ENCODE measurements at places on chromosomes 12 and 14.

GRCh38 chr12:90401185-90401584 lies 553.8 kb downstream of the CCER1 start:
- no peak for DNase-seq

DNA sequence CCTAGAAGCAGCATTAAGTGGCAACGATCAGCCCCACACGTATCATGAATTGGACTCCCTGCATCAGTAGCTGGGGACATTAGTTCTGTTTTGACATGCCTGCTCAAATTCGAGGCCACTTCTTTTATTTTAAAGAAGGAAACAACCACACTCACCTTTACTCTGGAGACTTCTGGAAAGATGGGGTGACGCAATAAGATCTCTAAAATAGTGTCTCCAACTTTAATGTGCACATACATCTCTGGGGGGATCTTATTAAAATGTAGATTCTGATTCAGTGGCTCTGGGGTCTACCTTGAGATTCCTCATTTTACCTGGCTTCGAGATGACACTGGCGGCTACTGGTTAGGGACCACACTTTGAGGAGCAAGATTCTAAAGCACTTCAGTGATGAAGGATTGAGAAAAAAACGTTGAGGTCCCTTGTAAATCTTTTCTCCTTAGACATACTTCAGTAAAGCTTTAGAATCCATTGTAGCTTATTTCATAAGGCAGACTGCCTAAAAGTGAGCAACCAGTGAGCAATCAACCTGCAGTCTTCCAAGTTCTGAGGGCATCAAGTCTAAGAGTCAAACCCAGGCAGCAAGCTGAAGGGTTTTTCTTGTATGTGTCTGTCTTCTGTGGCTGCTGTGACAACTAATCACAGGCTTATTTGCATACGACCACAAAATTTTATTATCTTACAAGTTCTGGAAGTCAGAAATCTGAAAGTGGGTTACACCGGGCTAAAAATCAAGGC lies 718.6 kb upstream of the TBX3 start:
- DNase-seq: no peak

GRCh38 chr12:24709216-24709615 lies 239.7 kb downstream of the BCAT1 start:
- DNase-seq: no peak

GRCh38 chr12:32229971-32230612 lies 123.4 kb downstream of the BICD1 start:
- no peak for DNase-seq

DNA sequence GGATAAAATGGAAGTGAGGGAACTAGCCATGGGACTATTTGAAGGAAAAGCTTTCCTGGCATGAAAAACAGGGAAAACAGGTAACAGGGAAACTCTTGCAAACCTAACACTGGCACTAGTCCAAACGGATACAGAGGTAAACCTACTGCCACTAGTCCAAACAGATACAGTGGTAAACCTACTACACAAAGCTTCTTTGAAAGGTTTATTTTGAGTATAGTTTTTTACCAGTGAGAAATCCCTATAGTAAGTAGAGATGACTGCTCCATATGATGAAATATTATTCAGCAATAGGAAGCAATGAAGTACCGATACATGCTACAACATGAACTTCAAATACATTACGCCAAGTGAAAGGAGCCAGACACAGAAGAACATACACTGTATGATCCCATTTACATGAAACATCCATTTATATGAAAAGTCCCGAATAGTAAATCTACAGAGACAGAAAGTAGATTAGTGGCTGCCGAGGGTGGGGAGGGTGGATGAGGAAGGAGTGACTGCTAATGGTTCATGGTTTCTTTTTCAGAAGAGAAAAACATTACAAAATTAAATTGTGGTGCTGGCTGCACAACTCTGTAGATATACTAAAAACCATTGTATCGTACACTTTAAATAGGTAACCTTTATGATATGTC lies 25.5 kb downstream of the SPTLC2 start:
- no peak for DNase-seq

GRCh38 chr12:31477687-31478086 lies 113.2 kb downstream of the DENND5B start:
- no peak for DNase-seq

DNA sequence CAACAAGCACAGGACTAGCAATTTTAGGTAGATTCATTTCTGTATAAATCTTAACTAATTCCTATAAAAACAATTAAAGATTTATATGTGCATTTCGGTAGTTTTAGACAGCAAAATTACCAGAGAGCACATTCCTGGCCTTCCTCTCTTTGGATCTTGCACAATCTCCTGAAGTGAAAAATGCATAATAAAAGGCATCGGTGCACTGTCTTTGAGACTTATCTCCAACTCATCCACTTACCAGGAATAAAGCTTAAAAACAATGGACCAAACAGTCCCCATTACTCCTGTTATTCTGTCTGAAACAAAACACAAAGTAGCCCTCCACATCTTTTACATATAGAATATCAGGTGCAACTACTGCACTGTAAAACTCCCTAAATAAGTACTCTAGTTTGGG lies 69.3 kb downstream of the HECTD1 start:
- no peak for DNase-seq

DNA sequence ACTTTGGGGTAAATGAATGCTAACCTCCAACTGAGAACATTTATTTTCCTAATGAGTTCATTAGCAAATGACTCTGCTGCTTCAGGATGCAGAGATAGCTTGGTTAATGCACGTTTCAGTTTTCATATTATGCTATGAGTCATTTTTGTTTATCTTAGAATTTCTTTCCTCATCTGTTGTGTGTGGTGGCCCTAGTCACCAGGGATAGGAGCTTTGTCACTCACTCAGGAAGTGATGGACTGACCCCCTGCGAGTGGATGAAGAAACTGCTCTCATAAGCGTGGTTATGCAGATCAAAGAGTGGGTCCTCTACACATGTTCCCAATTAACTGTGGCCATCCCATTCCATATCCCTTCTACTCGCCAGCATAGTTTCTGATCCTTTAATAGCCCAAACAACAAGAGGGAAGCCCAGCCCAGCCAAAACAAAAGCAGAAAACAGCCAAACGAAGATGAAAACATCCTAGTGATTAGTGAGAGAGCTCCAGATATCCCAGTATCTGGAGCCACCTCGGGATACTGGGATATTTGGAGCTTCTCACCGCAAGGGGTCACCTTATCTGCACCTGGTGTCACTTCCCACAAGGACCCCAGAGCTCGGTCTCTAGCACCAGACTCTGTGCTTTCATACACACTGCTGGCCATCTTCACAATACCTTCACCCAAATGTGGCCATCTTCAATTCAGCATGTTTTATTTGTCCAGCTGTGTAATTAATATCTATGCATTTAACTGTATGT lies 8.6 kb downstream of the TC2N start:
- no peak for DNase-seq
